ENCODE measurements at places on chromosomes 6 and 20.

- DNase-seq: no peak
Measured at GRCh38 chr6:25682324-25682723, 30.3 kb downstream of the SCGN start.

DNA sequence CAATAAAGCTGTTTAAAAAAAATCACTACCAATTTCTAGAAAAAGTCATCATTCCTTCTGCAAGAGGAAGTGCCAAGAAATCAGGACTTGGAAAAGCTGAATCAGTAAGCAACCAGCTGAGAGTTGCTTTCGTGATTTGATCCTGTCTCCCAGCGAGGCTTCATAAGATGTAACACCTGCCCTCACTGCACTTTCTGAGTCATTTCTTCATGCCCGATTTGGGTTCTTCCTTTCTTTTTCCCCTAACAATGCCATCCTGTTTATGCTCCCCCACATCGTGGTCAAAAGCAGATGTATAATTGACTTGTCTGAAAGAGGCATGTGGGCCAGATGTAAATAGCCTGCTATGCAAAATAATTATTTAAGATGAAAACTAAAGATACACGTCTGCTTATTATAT, 52.1 kb downstream of the RIPOR2 start:
- no peak for DNase-seq

- no peak for DNase-seq
Measured at GRCh38 chr6:148577687-148578488, 168.9 kb upstream of the UST start.

GRCh38 chr6:20205722-20206161, 6.5 kb downstream of the MBOAT1 start:
- DNase-seq: no peak

DNA sequence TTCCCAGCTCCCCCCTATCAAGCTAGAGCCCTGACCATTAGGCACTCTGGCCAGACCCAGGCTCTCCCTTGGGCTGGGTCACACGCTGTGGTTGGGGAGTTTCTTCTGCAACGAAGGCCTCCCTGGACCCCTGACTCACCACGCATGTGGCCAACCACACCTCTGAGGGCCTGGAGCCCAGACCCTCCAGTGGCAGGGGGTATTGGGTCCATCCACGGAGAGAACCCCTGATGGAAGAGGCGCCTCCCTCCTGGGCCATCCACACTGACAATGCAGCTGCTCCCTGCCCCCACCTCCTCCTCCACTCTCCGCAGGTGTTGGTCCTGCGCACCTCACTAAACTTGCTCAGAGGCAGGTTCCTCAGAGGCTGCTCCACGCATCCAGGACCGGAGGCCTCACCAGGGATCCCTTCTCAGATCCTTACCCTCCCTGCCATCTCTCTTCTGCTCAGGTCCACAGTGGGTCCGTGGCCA, 125.4 kb downstream of the RNASET2 start:
- DNase-seq: no peak

DNA sequence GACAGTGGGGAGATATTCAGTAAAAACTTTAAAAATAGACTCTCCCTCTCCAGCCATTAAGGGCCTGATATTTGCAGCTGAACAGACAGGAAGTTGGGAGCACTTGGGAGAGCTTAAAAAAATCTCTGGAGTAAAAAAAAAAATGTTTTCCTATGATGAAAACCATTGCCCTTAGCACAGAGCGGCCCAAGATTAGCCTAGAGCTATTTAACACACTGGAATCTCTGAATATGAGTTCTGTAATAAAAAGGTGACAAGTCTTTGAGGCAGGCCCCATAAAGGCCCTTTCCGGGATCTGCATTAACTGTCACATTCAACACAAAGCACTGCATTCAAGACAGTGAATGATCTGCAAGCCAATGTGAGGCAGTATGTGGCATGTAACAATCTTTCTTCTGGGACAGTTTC, 393.7 kb downstream of the ZFAND3 start:
- no peak for DNase-seq

GRCh38 chr6:41498968-41499599, 47.1 kb upstream of the FOXP4 start:
- no peak for DNase-seq

DNA sequence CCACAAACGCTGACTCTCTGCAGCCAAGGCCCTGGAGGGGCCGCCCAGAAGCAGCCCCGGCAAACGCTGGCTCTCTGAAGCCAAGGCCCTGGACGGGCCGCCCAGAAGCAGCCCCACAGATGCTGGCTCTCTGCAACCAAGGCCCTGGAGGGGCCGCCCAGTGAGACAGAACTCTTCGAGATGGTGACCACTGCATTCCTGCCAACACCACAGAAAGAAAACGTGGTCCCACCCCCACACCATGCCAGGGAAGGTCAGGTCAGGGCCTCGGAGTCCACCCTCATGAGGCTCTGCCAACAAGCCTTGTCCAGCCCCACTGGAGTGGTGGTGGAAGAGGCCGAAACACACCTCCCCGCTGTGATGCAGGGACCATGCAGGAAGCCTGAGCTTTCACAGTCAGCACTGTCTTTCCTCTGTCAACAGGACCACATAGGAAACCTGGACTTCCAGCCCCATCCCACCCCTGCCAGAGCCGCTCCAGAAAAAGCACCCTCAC, 97.5 kb downstream of the DLL1 start:
- no peak for DNase-seq

DNA sequence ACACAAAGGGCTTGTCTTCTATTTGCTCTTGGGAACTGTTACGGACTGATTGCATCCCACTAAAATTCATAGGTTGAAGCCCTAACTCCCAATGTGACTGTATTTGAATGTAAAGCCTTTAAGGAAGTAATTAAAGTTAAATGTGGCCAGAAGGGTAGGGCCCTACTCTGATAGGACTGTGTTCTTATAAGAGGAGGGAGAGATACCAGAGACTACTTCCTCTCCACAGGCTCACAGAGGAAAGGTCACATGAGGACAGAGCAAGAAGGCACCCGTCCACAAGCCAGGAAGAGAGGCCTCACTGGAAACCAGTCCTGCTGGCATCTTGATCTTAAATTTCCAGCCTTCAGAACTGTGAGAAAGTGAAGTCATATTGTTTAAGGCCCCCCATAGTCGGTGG, 211.9 kb downstream of the CDH26 start:
- DNase-seq: no peak

- no peak for DNase-seq
Measured at GRCh38 chr6:41199552-41200246, 1.2 kb downstream of the TREML2 start.

GRCh38 chr6:150992703-150993102, 127.2 kb downstream of the MTHFD1L start:
- DNase-seq: no peak
